ENCODE measurements at places on chromosomes 7 and 10.

- no peak for DNase-seq
Observed at GRCh38 chr10:109405338-109405737, 518.0 kb downstream of the XPNPEP1 start.

- DNase-seq: no peak
Observed at GRCh38 chr10:34280599-34281374, 534.3 kb downstream of the PARD3 start.

GRCh38 chr7:127961786-127962453, 69.3 kb downstream of the LRRC4 start:
- DNase-seq: no peak

DNA sequence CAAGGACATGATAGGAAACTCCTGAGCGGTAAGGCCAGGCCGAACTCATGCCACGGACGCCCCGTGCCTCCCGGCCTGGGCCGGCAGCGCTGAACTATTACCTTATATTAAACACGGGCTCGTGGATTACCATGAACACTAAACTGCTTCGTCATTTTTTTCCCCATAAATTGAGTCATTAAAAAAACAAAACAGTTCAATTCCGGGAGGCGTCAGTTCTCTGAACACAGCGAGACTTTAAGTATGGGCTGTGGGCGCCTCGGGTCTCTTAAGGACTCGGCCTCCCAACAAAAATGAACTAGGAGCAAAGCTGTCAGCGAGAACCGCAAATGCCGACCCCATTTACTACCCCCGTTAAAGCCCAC, 519 bp downstream of the PITRM1 start:
- peak; percentile 18 for DNase-seq

- no peak for DNase-seq
Observed at GRCh38 chr7:2876031-2876731, 32.1 kb upstream of the GNA12 start.
